ENCODE measurements at places on chromosomes 2 and 18. TPM values are rescaled to one million over a fixed set of nuclear protein-coding genes. Genes with fewer than 3 reads are reported as not detected.

The RIT2 gene
- total RNA-seq, result not detected

The TMEM200C gene
- total RNA-seq, result not detected

The CPO gene
- not detected for total RNA-seq

The KCNJ13 gene
- total RNA-seq, result not detected

The ATP6V1C2 gene
- total RNA-seq, result not detected

The TMEM247 gene
- total RNA-seq, result not detected

The ADAM23 gene
- total RNA-seq, result 36.9 TPM

GRCh38 chr18:70197844-70198243 is 7.6 kb downstream of the RTTN start:
- no peak overlapping the region for H3K4me3 ChIP-seq
- H3K27me3 ChIP-seq, result no peaks in the 10 kb centered on the region
- DNase-seq, result no peak
- H3K27ac ChIP-seq, result no peak overlapping the region

DNA sequence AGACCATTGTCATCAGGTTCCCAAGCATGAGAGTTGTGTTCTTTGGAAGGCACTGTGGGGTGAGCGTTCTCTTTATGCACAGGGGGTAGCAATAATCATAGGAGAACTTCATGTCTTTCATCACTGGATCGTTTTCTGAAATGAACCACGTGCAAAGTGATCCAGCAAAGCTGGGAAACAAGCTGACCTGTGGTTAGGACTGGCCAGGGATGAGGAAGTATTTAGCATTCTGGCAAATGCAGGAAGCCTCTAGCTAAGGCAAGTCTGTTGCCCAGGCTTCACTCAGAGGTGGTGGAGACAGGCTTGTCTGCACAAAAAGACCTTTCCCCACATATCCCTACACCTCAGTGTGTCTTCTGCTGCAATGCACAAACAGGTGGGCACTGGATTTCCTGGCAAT is 58.6 kb downstream of the MMADHC start:
- DNase-seq, result no peak
- H3K27me3 ChIP-seq, result no peaks in the 10 kb centered on the region
- no peaks in the 10 kb centered on the region for H3K36me3 ChIP-seq
- H3K4me1 ChIP-seq, result no peaks in the 10 kb centered on the region

DNA sequence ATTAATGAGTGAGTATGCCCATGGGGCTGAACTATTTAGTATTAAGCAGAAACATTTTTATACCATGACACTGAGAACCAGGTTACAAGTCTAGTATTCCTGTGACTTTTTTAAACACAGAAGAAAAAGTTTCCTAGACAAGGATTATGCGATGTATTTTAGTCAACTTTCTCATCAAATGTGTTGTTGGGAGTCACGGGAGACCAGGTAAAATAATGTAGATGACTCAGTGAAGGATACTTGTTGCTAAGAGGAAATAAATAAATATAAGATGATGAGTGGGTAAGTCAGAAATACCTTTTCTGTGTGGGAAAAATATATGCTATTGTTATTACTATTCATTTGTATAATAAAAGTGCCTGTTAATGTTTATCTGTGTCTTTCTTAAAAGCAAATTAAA is 23.4 kb downstream of the MBD5 start:
- no peaks in the 10 kb centered on the region for H3K27me3 ChIP-seq
- H3K4me1 ChIP-seq, result peaks cover 38% of the 10 kb centered on the region
- no peaks in the 10 kb centered on the region for H3K36me3 ChIP-seq
- no peak for DNase-seq
- no peak overlapping the region for H3K27ac ChIP-seq
- no peak overlapping the region for H3K4me3 ChIP-seq

DNA sequence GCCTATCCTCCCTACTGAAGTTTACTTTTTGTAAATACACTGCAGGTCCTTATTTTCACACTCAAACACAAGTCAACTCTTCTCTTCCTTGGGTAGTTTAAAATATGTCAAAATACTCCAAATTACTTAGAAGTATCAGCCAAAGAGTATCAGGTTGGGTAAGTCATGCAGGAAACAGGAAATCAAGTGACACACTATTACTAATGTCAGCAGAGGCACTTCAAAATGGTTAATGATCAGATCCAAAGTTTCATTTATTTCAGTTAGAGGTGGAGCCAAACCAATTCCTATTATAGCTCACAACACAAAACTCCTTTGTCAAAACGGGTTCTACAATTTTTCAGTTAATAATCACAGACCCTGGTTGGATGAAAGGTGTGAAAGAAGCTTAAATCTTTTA is 54.2 kb downstream of the DLGAP1 start:
- no peak overlapping the region for H3K27ac ChIP-seq
- no peaks in the 10 kb centered on the region for H3K4me1 ChIP-seq
- no peak for DNase-seq
- H3K27me3 ChIP-seq, result no peaks in the 10 kb centered on the region

- no peak overlapping the region for H3K4me3 ChIP-seq
- no peak overlapping the region for H3K27ac ChIP-seq
- no peaks in the 10 kb centered on the region for H3K36me3 ChIP-seq
- no peaks in the 10 kb centered on the region for H3K27me3 ChIP-seq
These were observed 225.8 kb downstream of the PTGR3 start for GRCh38 chr18:74982946-74983635.

- H3K4me1 ChIP-seq, result 0 out of 2 replicates have a peak, but pooled peaks cover 3% of the 10 kb centered on the region
- H3K4me3 ChIP-seq, result no peak overlapping the region
- H3K36me3 ChIP-seq, result no peaks in the 10 kb centered on the region
- no peak for DNase-seq
- no peaks in the 10 kb centered on the region for H3K27me3 ChIP-seq
These were observed 85.2 kb upstream of the RBBP8 start for GRCh38 chr18:22847867-22848451.

DNA sequence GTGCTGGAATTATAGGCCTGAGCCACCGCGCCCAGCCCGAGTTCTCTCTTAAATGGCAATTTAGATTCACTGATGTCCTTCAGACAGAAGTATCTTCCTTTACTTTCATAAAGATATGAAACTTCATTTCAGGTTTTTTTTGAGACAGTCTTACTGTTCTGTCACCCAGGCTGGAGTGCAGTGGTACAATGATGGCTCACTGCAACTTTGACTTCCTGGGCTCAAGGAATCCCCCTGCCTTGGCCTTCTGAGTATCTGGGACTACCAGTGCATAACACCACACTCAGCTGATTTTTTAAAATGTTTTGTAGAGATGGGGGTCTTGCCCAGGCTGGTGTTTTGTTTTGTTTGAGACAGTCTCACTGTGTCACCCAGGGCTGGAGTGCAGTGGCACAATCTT is 13.2 kb downstream of the ITGB1BP1 start:
- no peaks in the 10 kb centered on the region for H3K27me3 ChIP-seq
- H3K36me3 ChIP-seq, result peaks cover 19% of the 10 kb centered on the region
- no peak for DNase-seq
- no peak overlapping the region for H3K27ac ChIP-seq
- H3K4me3 ChIP-seq, result no peak overlapping the region
- H3K4me1 ChIP-seq, result no peaks in the 10 kb centered on the region

DNA sequence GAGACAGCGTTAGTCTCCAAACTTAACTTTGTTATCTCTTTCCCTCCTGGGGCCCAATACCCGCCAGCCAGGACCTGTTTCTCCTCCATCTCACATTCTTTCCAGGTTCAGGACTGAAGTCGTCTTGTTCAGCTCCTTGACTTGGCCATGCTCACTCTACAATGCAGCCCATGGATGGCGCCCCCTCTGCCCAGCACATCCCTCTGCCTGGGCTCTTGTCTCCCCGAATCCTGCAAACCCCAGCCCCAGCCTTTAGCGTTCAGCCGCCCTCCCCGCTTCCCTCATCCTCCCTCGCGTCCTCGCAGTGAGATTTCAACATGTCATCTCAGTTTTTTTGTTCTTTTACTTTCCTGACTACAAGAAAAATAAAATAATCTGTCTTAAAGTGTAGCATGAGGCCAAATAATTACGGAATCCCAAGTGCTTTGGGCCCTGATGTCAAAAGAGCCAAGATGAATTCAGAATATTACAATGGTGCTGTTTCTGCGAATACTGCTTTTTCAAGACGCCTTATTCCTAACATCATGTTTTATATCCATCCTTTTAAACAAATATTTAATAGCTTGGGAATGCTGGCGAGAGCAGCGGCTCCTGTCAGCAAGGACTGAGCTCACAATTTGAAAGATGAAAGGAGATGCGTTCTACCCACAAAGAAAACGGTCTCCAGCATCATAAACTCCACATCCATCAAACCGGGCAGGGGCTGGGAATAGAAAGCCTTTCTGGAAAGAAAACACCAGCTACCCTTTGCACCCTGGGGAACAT is 1.0 kb downstream of the FAM178B start:
- H3K27me3 ChIP-seq, result no peaks in the 10 kb centered on the region
- no peaks in the 10 kb centered on the region for H3K36me3 ChIP-seq
- no peak overlapping the region for H3K27ac ChIP-seq
- no peaks in the 10 kb centered on the region for H3K4me1 ChIP-seq

All from GM12878 (cell line).